ENCODE measurements at places on chromosomes 13 and 19. TPM values are rescaled to one million over a fixed set of nuclear protein-coding genes. Genes with fewer than 3 reads are reported as not detected.

Gene GSX1
- not detected for total RNA-seq

Gene SIGLEC5
- total RNA-seq: not detected

Gene CLIP3
- 0.66 TPM for total RNA-seq

Gene FPR1
- total RNA-seq: not detected

Gene KLF1
- total RNA-seq: 0.46 TPM

DNA sequence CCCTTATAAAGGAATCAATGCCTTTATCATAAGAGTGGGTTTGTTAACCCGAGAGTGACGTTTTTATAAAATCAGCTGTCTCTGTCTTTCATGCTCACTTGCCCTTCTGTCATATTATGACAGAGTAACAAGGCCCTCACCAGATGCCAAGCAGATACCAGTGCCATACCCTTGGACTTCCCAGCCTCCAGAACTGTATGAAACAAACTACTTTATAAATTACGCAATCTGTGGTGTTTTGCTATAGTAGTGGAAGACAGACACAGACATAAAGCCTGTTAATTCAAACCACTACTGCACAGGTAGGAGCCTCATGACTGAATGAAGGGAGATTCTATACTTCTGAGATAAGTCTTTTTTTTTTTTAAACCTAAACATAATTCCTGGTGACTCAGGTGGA lies 4.6 kb downstream of the VN1R1 start:
- DNase-seq: no peak

GRCh38 chr13:111665691-111666095 lies 345.3 kb downstream of the TEX29 start:
- no peak for DNase-seq

DNA sequence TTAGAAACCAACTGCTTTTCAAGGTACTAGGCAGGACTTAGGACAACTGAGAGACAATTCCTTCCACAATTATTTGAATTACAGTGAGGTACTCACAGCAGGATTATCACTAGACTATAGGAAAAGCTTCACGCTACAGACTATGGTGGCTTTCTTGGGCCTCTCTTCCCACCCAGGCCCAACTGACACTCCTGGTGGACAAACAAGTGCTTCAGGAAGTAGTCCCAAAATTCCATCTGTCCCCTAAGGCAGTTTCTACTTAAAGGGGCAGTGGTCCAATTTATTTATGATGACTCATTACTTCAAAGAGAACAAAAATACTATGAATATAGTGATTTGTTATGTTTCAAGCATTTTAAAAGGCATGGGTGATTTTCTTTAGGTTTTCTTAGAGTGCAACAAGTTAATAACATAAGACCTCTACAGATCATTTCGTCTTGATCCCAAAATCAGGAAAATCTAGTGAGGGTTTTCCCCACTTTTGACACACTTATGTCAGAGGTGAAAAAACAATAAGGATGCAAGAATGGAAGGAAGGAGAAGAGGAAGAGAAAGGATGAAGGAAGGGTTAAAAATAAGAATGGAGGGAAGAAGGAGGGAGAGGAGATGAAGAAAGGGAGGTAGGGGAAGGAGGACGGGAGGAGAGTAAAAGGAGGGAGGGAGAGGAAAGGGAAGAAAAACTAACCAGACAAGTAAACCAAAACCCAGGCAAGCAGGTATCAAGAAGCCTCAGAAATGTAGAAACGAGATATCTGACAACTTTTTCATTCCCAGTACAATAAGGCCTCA lies 100.7 kb downstream of the SERP2 start:
- no peak for DNase-seq

Data from activated naive CD4-positive, alpha-beta T cell treated with anti-CD3 and anti-CD28 coated beads, Interleukin-2, amount 50 U/mL, for 72 hours (primary cell).